ENCODE measurements at places on chromosomes 3 and 15. TPM values are rescaled to one million over a fixed set of nuclear protein-coding genes. Genes with fewer than 3 reads are reported as not detected.

DNA sequence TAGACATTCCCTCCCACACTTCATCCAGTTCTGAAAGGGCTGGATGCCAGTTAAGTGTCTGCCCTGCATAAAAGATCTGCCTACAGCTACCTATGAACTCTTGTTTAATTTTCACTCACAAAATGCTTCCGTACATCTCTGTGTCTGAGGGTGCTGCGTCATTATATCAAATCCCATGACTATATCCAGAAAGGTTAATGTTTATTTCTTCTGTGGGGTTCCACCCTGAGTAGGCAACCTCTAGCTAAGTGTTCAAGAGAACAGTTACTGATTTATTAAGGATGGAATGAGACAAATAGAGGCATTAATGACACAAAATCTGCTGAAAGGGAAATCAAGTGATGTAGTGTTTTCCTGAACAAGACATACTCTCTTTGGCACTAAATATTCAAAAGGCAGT lies 220.2 kb downstream of the MTHFS start:
- no peak for DNase-seq

DNA sequence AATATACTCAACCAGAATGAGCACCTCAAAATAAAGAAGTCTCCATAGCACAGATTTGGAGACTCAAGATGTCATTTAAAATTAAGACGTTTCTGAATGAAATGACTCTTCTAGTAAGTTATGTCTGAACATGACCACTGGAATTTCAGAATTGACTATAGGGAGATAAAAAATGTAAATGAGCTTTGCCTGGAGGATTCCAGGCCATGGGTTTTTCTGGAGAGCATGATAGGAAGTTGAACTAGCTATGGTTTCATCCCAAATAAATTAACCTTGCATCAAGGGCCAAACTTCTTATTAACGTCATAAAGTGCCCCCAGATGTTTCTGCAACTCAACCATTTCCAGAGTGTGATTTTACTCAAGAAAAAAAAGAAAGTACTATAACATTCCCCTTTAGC lies 222.6 kb upstream of the NR2F2 start:
- DNase-seq: no peak

- no peak for DNase-seq
These were observed 253.6 kb downstream of the MAGI1 start for GRCh38 chr3:65785065-65785645.

The CHRNA3 gene
- 0.29 TPM for total RNA-seq
